ENCODE measurements at places on chromosomes 7 and 10.

GRCh38 chr7:23349484-23350157 lies 50.5 kb downstream of the MALSU1 start:
- no peak for DNase-seq

DNA sequence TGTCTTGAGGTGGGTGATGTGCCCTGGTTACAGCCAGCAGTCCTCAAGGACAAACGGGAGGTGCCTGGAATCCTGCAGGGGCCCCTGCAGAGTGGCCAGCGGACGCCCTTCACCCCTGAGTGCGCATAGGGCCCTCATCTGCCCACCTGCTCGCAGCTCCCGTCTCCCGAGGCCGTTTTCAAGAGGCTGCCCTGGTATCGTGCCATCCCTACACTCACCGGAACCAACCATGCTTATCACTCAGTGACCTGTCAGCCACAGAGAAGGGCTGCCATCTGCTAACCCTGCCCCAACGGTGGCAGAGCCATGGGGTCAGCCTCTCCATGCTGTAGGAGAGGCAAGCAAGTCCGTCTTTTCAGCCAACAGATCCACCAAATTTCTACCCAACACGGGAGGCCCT lies 122.0 kb downstream of the FAM53B start:
- DNase-seq, result no peak

- no peak for DNase-seq
Measured at GRCh38 chr10:70323138-70323696, 39.4 kb upstream of the NPFFR1 start.

- no peak for DNase-seq
Measured at GRCh38 chr10:94376865-94377264, 14.1 kb upstream of the NOC3L start.

- no peak for DNase-seq
Measured at GRCh38 chr10:121291823-121292222, 306.4 kb downstream of the FGFR2 start.

DNA sequence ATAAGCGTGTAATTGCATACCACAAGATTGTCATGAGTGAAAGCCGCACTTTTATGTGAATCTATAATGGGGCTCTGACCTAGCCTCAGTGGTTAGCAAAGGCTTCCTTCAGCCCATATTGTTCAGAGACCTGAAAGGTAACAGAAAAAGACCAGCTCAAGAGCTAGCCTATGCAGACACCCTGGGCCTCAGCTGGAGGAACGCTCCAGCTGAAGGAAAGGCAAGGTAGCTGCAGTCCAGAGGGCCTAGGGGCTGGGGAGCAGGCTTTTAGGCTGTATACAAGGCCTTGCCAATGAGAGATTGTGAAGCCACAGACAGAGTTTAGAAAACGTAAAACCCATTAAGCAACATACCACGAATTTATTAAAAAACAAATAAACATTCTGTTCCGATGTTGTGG lies 246.6 kb upstream of the GHITM start:
- no peak for DNase-seq

DNA sequence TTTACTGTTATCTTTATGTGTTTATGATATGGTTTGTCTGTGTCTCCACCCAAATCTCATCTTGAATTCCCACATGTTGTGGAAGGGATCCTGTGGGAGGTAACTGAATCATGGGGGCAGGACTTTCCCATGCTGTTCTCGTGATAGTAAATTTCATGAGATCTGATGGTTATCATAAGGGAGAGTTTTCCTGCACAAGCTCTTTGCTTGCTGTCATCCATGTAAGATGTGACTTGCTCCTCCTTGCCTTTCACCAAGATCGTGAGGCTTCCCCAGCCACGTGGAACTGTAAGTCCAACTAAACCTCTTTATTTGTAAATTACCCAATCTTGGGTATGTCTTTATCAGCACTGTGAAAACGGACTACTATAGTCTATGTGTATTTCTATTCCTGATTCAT lies 539.0 kb downstream of the ARL4A start:
- no peak for DNase-seq

All from CD4-positive, alpha-beta T cell treated with Interleukin-4 for 1 hour (primary cell).